SW480 (cell line): ENCODE measurements at places on chromosomes 3 and 15.

GRCh38 chr15:37016231-37016630 lies 84.1 kb downstream of the MEIS2 start:
- DNase-seq, result no peak

- DNase-seq, result no peak
These were observed 5.9 kb downstream of the RNU6-1 start for GRCh38 chr15:67833710-67834511.

- DNase-seq, result no peak
These were observed 18.4 kb downstream of the ANKDD1A start for GRCh38 chr15:64930019-64930652.

- peak; percentile 59 for DNase-seq
These were observed 6.6 kb upstream of the CHSY1 start for GRCh38 chr15:101258238-101259144.

DNA sequence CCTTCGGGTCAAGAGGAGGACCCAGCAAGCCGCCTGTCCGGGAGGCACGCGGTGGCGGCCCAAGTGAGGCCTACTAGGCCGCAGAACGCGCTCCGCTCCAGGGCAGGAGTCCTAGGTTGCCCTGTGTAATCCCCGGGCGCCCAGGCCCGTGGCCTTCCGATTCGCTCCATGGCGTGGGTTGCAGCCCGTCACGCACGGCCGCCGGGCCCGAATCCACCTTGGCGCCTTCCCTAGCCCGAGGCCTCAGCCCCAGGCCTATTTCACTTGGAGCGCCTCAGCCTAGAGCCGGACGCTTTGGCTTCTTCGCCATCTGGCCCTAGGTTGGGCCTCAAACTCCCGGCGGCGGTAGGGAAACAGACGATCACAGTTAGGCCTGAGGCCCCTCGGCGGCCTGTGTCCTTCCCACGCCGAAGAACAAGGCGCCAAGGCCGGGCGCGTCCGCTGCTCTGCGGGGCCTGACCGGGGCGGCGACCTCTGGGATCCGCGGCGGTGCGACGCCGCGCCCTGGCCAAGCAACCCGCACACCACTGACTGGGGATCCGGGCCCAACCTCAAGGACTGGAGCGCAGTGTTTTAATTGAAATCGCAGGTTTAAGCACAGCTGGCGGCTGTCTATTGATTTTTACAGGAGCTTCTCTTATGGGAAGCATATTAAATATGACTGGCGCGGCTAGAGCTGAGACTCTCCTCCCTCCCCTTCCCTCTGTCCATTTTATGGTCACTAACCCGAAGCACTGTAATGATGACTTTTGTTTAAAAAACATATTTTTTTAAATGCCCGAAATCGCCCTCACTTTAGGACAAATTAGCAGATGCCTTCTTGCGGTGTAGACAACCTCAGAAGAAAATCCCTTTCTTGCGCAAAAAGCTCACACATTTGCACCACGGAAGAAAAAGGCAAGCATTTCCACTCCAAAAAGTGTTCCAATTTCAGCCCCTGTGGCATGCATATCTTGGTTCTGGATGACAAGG lies 3.8 kb upstream of the FEZF2 start:
- DNase-seq, result no peak

DNA sequence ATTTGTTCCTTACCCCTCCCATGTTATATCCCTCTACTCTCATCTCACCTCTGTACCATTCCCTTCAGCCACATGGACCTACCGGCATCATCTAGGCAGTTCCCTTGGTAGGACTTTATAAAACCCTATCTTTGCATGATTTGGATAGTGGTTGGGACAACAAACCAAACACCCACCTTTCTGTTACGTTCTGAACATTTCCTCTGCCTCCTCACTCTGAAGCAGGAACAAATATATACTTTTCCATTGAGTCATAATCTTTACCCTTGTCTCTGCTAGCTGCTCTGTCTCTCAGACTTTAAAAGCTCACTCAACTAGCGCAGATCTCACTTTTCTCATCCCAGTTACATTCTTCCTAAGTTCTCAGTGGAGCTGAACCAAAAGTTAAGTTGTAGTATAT lies 17.8 kb downstream of the UBXN7 start:
- DNase-seq, result no peak

DNA sequence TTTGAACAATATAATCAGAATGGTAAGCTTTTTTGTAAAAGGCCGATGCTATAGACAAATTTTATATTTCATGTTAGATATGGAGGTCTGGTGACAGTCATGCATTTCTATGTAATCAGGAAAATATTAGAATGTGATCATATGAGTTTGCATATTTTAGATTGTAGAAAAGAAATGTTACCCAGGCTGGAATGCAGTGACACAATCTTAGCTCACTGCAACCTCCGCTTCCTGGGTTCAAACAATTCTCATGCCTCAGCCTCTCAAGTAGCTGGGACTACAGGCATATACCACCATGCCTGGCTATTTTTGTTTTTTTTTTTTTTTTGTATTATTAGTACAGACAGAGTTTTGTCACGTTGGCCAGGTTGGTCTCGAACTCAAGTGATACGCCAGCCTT lies 152.0 kb downstream of the LMLN start:
- no peak for DNase-seq

DNA sequence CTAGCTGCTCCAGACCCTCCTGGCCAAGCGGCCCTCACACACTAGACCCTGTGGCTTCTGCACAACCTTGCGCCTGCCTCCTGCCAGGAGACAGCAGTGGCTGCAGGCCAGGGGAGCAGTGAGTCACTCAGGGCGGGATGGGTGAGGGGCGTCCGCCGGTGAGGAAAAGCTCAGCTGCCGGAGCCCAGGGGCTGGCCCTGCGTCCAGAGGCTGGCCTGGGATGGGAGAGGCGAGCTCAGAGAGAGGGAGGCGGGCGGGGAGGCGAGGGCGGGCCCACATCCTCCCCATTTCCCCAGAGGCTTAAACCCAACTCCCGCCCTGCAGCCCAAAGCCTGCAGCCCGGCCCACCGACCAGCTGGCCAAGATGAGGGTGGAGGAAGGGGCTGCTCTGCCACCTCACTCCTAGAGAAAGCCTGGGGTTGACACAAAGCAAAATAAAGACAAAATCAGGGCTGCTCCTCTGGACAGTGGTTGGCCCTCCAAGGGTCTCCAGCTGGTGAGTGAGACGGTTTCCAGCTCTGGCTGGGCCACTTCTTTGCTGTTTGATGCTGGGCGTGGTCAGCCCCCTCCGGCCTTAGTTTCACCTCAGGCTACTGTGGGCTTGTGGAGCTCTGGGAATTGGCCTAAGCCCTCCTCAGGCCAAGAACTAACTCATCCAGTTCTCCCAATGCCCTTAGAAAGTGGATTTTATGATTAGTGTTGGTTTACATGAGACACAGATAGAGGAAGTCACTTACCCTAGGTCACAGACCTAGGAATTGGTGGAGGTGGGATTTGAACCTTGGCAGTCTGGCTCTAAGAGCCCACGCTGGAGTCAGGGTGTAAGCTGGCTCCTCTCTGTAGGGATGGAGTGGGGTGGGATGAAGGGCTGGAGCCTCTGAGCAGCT lies 50.6 kb downstream of the IQSEC1 start:
- DNase-seq, result peak; percentile 61

DNA sequence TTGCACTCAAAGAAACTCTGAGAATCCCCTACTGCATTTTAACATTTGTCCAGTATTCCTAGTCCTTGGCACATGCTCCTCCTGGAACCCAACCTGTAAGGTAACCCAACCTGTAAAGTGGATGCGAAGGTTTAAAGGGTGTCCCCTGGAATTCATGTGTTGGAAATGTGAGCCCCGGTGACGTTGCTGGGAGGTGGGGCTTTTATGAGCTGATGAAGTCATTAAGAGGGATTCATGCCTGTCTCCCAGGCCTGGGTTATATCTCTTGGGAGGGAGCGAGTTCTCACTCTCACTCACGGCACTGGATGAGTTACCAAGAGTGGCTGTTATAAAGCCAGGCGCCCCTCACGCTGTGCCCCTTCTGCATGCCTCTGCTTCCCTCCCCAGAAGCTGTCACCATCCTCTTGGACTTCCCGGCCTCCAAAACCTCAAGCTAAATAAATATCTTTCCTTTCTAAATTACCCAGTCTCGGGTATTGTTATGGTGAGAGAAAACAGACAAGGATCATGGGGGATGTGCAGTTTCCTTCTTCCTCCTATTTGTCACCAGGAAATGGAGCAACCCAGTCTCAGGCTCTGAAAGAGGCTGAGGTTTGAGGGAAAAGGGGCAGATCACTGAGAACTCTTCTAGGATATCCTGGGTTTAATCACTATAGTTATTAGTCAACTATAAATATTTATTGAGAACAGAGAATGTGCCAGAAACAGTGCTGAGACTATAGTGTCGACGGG lies 7.6 kb downstream of the XXYLT1 start:
- no peak for DNase-seq

- DNase-seq, result no peak
These were observed 165.5 kb downstream of the ECT2 start for GRCh38 chr3:172915911-172916514.

- DNase-seq, result no peak
These were observed 120.9 kb upstream of the ZBED2 start for GRCh38 chr3:111715911-111716523.

DNA sequence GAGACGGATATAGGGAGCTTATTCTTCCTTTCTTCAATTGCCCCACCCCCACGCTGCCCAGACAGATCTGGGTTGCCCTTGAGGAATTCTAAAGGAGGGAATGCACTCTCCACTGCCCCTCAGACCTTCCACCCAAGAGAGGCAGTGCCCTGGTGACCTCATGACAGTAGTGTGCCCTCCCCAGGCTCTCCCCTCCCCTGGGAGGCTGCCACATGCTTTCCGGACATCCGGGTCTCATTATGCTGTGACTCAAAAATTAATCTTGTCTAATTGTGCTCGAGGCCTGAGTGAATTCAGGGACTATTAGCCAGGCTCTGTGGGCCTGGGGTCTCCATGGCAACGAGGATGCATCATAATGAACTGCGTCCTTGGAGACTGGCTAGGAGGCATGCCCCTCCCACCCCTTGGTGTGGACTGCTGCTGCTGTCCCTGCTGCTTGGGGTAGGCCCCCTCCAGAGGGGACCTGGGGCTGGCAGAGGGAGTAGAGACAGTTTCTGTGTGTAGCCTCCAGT lies 20.8 kb downstream of the CORO2B start:
- no peak for DNase-seq

DNA sequence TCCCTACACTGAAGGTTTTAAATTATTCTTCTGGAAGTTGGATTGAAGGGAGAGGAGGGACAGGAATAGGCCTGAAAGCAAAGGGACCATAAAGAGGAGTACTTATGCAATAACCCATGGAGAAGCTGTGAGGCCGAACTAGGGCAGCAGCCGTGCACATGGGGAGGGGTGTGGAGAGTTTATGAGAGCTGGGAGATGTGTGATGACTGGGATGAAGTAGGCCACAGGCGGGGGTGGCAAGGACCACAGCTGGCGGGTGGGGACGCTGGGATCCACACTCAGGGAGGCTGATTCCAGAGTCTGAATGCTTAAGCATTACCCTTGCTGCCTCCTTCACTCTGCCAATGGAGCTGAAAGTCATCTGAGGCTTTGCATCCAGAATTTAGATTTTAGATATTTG lies 123.8 kb downstream of the ARNT2 start:
- no peak for DNase-seq

- no peak for DNase-seq
These were observed 47.8 kb downstream of the PLXNA1 start for GRCh38 chr3:127030508-127031412.

- no peak for DNase-seq
These were observed 6.3 kb downstream of the XCR1 start for GRCh38 chr3:46020766-46021510.

DNA sequence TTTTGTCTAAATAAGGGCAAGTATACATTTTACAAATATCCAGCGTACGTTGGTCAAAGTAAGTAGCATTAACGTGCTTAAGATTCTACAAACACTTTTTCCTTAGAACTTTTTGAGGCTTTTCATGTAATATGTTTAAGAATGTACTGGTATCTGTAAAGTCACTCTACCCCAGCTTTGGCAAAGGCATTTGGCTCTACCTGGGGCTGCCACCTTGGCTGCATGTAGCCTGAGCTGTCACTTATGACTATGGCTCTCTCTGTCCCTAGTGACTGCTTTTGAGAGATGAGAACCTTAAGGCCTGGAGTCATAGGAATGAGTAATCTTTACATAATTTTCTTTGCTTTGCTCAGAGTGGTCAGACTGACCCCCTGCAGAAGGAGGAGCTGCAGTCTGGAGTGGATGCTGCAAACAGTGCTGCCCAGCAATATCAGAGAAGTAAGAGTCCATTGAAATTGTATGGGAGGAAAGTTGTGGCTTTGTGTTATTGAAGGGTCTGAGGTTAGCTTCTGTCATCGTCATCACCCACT lies 61.2 kb downstream of the IQGAP1 start:
- DNase-seq, result no peak

GRCh38 chr3:150527464-150528255 lies 18.6 kb downstream of the SERP1 start:
- DNase-seq, result no peak

DNA sequence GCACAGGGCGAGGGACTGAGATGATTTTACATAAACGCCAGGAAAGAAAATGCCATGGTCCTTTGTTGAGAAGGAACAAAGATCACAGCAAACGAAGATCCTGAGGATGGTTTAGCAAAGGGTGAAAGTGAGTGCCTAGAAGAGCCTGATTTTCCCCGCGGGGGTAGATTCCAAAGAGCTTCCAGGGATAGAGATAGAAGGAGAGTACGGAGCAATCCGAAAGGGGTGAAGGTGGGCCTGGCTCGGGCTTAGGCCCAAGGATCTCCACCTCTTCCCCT lies 977 bp downstream of the CDC25A start:
- no peak for DNase-seq

GRCh38 chr3:38611866-38612265 lies 37.6 kb downstream of the SCN5A start:
- DNase-seq, result no peak

GRCh38 chr3:29144361-29144760 lies 136.5 kb upstream of the RBMS3 start:
- DNase-seq, result no peak

GRCh38 chr3:4997946-4998345 lies 18.7 kb downstream of the BHLHE40 start:
- DNase-seq, result no peak

DNA sequence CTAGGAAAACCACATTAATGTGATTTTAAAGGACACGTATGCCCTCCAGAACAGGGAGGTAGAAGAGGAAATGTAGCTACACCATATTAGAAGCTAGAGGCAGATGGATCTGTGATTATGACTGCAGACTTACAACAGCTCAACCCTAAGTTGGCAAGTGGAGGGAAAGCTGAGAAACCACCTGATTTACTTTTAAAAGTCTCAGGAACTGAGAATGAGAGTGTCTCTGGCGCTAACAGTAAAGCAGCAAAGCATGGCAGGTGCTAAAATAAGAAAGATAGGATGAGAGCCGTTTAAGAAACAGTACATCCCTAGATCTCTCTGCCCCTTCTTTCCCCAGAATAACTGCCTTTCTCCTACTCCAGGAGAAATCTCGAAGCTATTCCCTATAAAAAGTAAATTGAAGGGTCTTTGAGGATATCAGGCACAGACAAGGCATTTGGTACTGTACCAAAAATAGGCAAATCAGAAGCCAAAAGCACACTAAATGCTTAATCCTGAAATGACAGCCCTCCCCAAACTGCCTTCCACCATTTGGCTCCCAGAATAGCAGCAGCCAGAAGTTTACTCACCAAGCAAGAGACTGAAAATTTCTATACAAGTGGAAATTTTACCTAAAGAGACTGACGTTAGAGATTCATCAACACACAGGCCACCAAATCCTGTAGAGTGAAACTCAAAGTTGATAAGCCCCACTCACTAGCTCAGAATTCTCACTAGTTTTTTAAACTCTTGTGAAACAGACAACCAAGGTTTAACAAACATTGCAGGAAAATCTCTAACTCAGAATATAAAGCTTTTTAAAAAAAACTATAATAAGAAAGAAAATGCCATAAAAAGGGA lies 34.3 kb upstream of the PARP14 start:
- no peak for DNase-seq
